ENCODE measurements at places on chromosomes 11 and 22. TPM values are rescaled to one million over a fixed set of nuclear protein-coding genes. Genes with fewer than 3 reads are reported as not detected.

VPREB1 gene
- total RNA-seq = not detected

SYT7 gene
- 18.9 TPM for total RNA-seq

DNA sequence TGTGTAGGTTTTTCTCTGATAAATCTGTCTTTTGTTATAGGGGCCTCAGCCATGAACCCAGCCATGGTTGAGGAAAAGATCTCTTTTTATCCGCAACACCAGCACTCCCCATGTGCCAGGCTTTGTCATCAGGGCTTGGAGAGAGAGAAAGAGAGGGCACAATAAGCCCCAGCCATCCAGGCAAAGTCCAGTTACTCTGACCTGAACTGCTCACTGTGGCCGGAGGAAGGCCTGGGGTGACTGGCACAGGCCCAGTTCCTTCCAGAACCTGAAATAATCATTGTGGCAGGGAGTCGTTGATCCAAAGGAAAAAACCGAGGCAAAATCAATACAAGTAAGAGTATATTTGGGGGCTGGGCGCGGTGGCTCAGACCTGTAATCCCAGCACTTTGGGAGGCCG lies 3.9 kb upstream of the ARHGAP8 start:
- no peak for DNase-seq

TEX54 gene
- total RNA-seq = not detected

TRIM49 gene
- total RNA-seq = not detected

DNA sequence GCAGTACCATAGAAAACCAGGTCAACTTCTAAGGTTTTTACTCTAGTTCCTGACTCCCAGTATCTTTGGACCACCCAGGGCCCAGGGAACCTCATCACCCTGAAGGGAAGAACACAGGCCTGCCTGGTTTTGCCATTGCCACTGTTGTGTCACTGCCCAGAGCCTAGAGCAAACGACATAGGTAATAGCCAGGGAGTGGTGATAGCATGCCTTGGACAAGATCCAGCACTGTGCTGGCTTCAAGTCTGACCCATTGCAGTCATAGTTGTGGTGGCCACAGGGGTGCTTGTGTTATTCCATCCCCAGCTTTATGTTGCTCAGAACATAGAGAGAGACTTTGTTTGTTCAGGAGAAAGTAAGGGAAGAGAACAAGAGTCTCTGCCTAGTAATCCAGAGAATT lies 2310.2 kb downstream of the LRRC4C start:
- no peak for DNase-seq

DNA sequence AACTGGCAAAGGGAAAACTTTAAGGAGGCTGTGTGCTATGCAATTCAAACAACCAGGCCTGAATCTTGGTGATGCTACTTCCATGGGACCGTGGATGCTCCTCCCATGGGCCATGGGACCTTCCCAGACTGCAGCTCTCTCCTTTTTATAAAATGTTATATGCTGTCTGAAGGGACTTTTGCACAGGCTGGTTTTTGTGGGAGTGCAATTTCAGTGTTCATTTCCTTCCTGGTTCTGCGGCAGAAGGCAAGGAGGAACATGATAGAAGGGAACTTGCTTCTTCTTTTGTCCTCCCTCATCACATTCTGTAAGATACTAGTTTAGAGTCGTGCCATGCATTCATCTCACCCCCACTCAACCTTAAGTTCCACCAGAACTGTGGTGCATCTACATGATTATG lies 68.9 kb downstream of the C11orf58 start:
- DNase-seq = no peak

- DNase-seq = peak; percentile 87
These were observed 1.2 kb upstream of the TYMP start for GRCh38 chr22:50530877-50531545.

SOX10 gene
- 1.2 TPM for total RNA-seq

GRCh38 chr22:24157822-24158135 lies 23.5 kb upstream of the SUSD2 start:
- no peak for DNase-seq

PKNOX2 gene
- total RNA-seq = 6.2 TPM

DNA sequence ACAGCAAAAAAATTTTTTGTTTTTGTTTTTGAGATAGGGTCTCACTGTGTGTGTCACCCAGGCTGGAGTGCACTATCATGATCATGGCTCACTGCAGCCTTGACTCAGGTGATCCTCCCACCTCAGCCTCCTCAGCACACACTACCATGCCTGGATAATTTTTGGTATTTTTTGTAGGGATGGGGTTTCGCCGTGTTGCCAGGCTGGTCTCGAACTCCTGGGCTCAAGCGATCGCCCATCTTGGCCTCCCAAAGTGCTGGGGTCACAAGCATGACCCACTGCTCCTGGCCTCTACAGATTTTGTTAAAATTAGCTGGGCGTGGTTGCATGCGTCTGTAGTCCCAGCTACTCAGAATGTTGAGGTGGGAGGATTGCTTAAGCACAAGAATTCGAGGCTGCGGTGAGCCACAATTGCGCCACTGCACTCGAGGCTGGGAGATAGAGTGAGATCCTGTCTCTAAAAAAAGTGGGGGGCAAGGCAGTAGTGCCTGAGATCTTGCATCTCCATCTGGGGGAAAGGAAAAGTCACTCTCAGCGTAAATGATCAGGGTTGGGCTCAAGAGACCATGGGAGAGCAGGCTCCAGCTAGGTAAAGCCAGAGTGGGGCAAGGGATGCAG lies 10.6 kb upstream of the DGKZ start:
- no peak for DNase-seq

DNA sequence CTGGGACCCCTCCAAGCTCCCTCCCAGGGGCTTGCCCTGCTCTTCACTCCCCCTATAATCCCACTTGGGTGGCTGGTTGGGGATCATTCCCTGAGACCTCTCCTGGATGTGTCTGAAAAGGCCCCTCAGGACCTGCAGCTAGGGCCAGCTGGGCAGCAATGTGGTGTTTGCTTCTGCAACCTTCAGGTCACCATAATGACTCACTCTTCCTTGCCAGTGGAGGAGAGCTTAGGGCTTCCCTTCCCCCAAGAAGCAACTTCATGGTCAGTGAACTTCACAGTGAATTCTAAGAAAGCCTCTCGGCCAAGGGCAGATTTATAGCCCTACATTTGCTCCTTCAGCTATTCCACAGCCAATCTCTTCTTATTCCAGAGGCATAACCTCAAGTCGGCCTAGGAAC lies 45.1 kb upstream of the TSPAN18 start:
- no peak for DNase-seq

DNA sequence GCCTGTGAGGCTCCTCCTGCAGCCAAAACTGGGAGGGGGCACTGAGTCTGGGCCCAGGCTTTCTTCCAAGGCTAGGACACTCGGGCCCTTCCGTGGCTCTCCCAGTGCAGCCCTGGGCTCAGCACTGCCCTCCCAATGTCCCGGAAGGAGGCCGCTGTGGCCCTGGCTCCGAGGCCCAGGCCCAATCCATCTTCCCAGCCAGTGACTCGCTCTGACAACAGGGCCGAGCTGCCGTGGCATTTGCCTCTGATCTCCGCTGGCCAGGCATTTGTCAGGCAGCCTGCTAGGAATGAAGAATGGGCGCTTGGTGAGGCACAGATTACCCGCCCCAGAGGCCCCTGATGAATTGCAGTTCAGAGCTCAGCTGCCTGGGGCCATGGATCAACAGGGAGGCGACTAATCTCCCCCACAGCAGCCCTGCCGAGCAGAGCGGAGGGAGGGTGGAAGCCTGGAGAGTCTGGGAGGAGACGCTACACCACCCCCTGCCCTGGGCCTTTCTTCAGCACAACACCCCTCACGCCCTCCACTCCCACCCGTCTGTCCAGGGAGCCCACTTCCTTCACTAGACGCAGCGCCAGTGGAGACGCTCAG lies 8.3 kb downstream of the FXYD2 start:
- no peak for DNase-seq

OMP gene
- total RNA-seq = not detected

- DNase-seq = no peak
These were observed 1.9 kb upstream of the OR6Q1 start for GRCh38 chr11:58028687-58029411.

DNA sequence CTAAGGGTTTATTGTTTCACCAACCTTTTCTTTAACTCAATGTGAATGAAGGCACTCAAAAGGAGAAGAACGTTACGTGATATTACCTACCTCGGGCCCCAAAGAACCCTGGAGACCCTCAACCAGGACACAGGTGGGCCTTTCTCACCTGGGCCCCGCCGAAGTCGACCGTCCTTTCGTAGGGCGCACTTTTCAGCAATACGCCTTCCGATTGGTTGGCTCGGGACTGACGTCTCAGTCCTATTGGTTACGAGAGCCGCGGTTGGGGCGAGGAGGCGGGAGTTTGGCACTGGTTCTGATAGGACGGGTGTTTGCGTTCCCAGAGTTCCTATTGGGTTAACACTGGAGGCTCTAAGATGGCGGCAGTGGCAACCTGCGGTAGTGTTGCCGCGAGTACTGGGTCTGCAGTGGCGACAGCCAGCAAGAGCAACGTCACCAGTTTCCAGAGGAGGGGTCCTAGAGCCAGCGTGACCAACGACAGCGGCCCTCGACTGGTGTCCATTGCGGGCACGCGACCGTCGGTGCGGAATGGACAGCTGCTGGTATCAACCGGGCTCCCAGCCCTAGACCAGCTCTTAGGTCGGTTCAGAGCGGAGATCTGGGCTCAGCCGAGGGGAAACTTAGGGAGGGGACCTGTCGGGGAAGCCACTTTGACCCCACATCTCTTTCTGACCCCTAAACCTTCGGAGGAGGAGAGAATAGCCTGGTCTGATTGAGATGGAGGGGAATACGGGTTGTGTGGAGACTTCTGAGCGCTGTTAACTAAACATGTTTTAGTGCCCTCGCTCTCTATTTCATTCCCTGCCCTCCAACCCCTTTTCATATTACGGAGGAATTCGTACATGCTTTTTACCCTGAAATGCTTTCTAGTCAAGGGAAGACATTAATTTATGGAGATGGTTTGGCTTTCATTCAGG lies at the start of the genes ELP4 and IMMP1L:
Gene ELP4, plus strand, starts transcription at position 339 of the 917 bp plus-strand sequence. Its CDS starts 18 bp downstream, at position 357.
Gene IMMP1L, minus strand, starts transcription at position 194 of the 917 bp plus-strand sequence. CDS start 46,346 bp downstream, outside the sequence.
- peak; percentile 95 for DNase-seq
